Left lobe of liver (tissue), 2 donors: ENCODE measurements at places on chromosomes 11 and 22. TPM values are rescaled to one million over a fixed set of nuclear protein-coding genes. Genes with fewer than 3 reads are reported as not detected.

GRCh38 chr11:57479021-57479663 lies 18.8 kb downstream of the RTN4RL2 start:
- no peak for DNase-seq

GRCh38 chr11:44987506-44987905 lies 36.8 kb upstream of the TP53I11 start:
- peak; percentile 36 for DNase-seq

Gene CRYBB3
- 0.91 TPM for total RNA-seq

Gene PTPRCAP
- total RNA-seq: 2.2 TPM

- no peak for DNase-seq
Observed at GRCh38 chr11:31001427-31001826, 368.1 kb downstream of the DCDC1 start.

Gene LDHA
- 450 TPM for total RNA-seq
